ENCODE measurements at places on chromosomes 6 and 20. TPM values are rescaled to one million over a fixed set of nuclear protein-coding genes. Genes with fewer than 3 reads are reported as not detected.

FAM83D gene
- total RNA-seq: 0.61 TPM

DNA sequence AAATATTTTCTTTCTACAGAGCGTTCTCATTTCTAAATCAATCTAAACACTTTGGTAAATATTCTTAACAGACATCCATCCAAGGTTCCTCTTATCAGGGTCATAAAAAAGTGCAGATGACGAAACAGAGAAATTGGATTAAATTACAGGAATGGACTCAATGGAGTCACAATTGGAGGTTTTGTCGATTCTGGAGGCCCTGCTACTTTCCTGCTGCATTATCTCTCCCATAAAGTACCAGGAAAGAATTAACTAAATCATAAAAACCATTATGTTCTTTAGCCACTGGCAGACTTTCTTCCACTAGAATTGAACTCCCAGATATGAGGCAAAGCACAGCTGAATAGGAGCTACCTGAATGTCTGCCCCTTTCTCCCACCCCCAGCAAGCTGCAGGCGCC lies 610.6 kb downstream of the HDGFL1 start:
- no peaks in the 10 kb centered on the region for H3K27me3 ChIP-seq
- H3K4me1 ChIP-seq: no peaks in the 10 kb centered on the region
- no peak overlapping the region for H3K27ac ChIP-seq
- no peak overlapping the region for H3K4me3 ChIP-seq
- DNase-seq: no peak

XKR7 gene
- total RNA-seq: not detected

DNA sequence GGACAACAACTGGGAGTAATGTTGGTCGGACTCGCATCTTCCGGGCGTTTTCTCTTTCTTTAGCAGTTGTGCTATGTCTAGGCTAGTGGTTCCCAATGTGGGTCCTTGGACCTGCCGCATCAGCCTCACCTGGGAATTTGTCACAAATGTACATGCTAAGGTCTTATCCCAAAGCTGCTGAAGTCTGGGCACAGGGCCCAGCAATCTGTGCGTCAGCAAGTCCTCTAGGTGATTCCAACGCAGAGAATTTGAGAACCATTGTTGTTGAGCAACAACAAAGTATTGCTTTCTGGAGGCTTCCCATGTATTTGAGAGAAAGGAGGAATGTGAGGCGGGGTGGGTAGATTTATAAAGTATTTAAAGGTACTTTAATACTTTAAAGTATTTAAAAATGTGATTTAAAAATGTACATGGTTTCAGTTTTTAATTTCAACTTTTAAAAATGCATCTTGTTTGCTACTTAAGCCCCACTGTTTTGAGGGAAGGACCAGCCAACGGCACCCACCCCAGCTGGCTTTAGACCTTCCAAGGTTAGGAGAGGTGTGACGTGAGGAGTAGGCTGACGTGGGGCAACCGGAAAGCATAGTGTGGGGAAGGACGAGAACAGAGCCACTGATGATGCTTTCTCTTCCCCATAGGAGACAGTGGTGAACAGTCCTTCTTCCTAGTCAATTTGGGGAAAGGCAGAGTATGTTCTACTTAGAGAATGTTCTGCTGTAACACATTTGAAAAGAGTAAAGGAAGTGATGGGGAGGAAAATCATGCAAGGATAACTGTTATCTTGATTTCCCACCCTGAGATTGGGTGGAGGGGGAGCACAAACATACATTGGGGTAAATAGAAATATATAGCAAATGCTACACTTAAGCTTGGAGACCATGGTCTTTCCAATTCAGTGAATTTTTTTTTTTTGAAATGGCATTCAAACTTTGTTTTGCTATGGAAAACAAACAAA lies 4.3 kb downstream of the UST start:
- no peaks in the 10 kb centered on the region for H3K36me3 ChIP-seq
- H3K4me1 ChIP-seq: no peaks in the 10 kb centered on the region
- DNase-seq: no peak

DNA sequence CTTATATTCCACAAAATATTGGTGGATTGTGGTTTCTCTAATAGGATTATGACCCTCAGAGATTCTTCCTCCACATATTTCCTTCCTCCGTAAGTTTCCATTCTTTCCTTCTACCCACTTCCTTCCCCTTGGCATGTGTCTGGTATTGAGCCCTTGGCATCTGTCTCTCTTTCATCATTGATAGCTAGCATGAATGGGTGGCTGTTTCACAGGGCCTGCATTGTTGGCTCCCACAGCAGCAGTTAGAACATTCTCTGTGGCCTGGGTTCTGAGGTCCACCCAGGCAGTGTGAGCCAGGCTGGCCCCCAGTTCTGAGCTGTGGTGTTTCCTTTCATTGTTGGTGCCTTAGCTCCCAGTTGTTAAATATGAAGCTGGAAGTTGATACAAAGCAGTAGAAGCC lies 125.3 kb downstream of the ANKS1A start:
- no peak overlapping the region for H3K4me3 ChIP-seq
- no peaks in the 10 kb centered on the region for H3K27me3 ChIP-seq
- H3K4me1 ChIP-seq: no peaks in the 10 kb centered on the region
- H3K27ac ChIP-seq: no peak overlapping the region
- H3K36me3 ChIP-seq: no peaks in the 10 kb centered on the region

- no peaks in the 10 kb centered on the region for H3K27me3 ChIP-seq
- no peak for DNase-seq
- no peak overlapping the region for H3K4me3 ChIP-seq
- H3K27ac ChIP-seq: peak overlapping the region; percentile 33
- H3K4me1 ChIP-seq: peaks cover 5% of the 10 kb centered on the region
These were observed 15.2 kb downstream of the FOXP4 start for GRCh38 chr6:41561416-41561815.

DNA sequence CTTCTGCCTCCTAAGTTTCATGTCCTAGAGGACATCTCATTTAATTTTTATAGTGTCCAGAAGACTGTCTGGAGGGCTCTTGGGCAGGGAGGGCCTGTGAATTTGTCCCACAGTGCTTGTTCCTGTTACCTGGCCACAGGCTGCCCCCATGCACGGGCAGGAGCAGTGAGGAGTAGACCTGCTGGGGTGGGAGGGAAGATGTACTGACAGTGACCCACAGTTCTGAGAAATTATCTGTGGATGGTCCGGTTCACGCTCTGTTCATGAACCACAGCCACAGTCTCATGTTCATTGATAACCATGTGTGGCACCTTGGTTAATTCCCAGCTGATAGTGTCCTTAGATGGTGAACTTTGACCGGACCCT lies 18.8 kb upstream of the ZNF831 start:
- DNase-seq: no peak
- H3K36me3 ChIP-seq: no peaks in the 10 kb centered on the region
- H3K27ac ChIP-seq: no peak overlapping the region

- H3K4me1 ChIP-seq: no peaks in the 10 kb centered on the region
- H3K27ac ChIP-seq: peak overlapping the region; percentile 42
- no peak overlapping the region for H3K4me3 ChIP-seq
- H3K27me3 ChIP-seq: no peaks in the 10 kb centered on the region
These were observed 42.2 kb upstream of the IFNGR1 start for GRCh38 chr6:137261361-137261760.

TCF19 gene
- 3.6 TPM for total RNA-seq

ZSWIM3 gene
- 9.2 TPM for total RNA-seq

MUC21 gene
- total RNA-seq: 0.59 TPM

DNA sequence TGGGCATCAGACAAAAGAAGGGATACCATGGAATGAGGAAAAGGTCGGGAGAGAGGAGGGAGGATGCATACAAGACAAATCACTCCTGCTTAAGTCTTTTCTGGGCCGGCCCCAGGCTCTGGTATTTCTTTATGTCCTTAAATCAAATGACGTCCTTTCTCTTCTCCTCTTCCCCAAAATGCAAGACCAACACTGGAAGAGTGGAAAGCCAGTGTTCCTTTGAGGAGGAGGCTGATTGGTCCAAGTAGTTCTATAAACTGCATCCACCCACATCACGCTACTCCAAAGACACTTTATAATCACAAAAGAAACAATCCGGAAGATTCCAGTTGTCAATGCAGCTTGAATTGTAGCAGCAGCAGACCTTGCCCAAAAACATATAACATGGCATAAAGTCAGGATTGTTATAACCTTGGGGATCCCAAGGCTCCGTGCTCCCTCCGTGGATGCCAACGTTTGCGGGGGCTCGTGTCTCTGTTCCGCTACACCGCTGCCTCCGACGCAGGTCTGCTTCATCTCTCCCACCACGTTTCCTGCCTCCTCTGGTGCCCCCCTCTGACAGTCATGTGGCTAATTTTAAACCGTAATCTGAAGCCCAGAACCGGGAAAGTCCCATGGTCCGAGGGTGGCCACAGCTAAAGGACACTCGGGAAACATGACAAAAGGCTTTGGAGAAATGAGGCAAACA lies 47.1 kb downstream of the MCUR1 start:
- H3K36me3 ChIP-seq: no peaks in the 10 kb centered on the region
- peak overlapping the region; percentile 50 for H3K27ac ChIP-seq
- H3K4me1 ChIP-seq: no peaks in the 10 kb centered on the region
- peak overlapping the region; percentile 25 for H3K4me3 ChIP-seq

DNA sequence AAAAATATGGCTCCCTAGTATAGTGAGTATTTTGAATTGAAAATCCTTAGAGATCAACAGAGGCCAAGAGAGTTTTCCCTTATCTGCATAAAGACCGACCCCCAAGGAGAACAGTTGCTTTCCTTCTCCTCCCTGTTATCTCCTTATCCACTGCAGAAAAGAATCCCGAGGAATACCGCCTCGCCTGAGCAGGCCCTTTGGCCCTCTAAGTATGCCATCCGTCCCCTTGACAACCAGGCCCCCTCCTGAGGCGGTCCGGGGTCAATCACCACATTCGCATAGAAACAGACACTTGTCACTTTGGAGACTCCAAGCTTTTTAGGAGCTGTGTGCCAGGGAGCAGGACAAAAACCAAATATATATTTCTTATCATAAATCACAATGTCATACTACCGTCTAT lies 15.9 kb upstream of the GGTLC1 start:
- no peak overlapping the region for H3K4me3 ChIP-seq
- no peak overlapping the region for H3K27ac ChIP-seq
- H3K27me3 ChIP-seq: no peaks in the 10 kb centered on the region
- DNase-seq: no peak
- H3K4me1 ChIP-seq: no peaks in the 10 kb centered on the region

EYA4 gene
- total RNA-seq: 2.0 TPM

DNA sequence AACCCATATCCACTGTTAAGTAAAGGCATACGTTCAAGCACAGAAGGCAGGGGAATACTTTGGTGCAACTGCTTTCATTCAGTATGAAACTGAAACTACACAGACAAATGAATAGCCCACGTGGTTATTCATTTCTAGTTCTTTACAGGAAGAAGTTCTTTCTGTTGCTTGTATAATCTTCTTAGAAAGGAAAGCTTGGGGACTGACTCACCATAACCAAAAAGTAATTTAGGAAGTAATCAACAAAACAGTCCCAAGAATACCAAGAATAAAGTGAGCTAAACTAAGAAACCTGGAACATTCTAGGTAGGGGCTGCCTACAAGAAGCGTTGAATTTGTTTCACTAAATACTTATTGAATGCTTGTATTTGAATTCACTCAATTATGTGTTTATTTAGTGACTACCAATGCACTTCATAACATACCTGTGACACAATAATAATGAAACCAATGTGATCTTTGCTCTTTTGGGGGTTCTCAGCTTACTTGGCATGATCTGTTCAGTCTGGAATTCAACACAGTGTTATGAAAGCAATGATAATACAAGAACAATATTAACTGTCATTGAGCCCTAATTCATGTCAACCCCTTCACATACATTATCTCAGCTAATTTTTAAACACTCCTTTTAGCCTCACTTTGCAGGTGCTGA lies 25.1 kb upstream of the KIAA0408 start:
- no peaks in the 10 kb centered on the region for H3K36me3 ChIP-seq
- no peak for DNase-seq
- no peak overlapping the region for H3K27ac ChIP-seq

SLC26A8 gene
- 0.07 TPM for total RNA-seq

Data from uterus (tissue), 4 donors.